ENCODE measurements at places on chromosomes 1 and 21.

- no peak for DNase-seq
Measured at GRCh38 chr1:25150985-25151495, 81.3 kb downstream of the SYF2 start.

DNA sequence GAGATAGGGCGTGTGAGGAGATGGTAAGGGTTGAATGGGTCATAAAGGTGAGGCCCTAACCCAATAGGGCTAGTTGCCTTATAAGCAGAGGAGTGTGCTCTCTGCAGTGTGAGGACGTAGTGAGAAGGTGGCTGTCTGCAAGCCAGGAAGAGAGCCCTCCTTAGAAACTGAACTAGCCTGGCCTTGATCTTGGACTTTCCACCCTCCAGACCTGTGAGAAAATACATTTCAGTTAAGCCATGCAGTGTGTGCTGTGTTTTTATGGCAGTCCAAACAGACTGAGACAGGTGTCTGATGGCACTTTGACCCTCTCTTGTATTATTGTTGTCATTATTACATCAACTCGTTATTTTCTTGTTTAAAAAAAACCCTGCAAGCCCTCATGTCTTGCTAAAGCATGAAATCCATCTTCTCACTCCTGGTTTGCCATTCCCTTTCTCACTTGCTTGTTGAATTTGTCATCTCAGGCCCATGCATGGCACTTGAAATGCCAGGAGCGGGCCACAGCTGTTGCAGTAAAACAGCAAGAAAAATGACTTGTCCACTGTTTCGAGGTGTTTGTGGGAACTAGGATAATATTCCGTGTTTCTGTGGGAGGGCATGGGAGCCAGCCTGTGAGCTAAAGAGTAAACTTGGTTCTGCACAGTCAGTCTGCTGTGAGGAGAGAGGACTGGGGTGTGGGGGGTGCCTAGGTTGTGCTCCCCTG, 78.6 kb downstream of the STUM start:
- DNase-seq, result no peak

DNA sequence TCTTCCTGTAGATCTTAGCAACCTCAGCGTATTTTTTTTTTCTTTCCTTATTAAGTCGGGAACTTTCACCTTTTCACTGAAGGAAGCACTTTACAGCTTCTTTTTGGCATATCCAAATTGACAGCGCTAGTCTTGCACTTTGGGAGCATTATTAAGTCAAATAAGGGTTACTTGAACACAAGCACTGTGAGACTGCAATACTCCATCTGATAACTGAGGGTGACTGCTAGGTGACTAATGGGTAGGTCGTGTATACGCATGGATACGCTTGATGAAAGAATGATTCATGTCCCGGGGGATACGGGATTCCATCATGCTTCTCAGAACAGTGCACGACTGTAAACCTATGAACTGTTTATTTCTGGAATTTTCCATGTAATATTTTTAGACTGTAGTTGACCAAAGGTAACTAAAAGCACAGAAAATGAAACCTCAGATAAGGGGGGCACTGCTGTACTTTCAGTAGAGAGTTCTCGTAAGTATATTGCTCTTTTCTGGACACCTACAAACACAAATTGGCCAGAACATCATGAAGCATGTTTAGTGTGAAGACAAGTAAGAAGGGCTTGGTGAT, 364.7 kb downstream of the SMYD3 start:
- DNase-seq, result peak; percentile 89

DNA sequence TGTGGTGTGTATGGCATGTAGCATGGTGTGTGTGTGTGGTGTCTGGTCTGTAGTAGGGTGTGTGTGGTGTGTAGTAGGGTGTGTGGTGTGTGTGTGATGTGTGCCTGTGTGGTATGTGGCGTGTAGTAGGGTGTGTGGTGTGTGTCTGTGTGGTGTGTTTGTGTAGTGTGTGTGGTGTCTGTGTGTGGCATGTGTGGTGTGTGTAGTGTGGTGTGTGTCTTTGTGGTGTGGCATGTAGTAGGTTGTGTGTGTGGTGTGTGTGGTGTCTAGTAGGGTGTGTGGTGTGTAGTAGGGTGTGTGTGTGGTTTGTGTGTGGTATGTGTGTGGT, 85.5 kb downstream of the SYT2 start:
- no peak for DNase-seq

GRCh38 chr21:40765811-40766210, 81.1 kb downstream of the DSCAM start:
- no peak for DNase-seq

- no peak for DNase-seq
Measured at GRCh38 chr1:151513626-151514121, 2.5 kb downstream of the CGN start.

DNA sequence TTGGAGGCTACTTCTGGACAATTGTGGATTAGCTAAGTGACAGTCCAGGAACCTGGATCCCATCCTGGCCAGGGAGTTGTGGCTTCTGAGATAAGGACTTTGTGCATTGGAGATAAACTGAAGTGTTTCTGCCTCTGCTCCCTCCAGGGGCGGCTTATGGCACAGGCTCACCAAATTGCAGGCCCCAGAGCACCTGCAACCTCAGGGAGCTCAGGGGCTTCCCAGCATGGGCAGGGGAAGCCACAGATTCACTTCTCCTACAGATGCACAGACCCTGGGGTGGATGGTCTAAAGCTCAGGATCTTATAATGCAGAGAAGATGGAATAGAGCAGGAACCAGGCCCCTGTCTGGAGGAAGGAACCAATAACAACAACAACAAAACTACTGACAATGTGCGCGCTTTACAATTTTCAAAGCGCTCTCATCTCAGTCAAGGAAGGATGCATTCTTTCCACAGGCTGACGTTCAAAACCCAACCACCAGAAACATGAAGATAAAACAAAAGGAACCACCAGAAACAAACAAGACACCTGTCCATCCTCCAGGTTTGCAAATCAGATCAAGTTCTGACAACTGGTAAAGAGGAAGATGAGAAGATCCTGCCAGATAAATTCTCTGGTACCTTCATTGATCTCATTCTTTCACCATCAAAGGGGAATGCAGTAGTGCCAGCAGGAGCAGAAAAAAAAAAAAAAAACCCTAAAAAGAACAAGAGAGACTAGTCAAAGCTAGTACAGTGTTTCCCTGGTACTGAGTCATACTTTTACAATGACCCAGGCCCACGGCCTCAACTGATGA, 121.0 kb upstream of the IRF2BP2 start:
- no peak for DNase-seq

DNA sequence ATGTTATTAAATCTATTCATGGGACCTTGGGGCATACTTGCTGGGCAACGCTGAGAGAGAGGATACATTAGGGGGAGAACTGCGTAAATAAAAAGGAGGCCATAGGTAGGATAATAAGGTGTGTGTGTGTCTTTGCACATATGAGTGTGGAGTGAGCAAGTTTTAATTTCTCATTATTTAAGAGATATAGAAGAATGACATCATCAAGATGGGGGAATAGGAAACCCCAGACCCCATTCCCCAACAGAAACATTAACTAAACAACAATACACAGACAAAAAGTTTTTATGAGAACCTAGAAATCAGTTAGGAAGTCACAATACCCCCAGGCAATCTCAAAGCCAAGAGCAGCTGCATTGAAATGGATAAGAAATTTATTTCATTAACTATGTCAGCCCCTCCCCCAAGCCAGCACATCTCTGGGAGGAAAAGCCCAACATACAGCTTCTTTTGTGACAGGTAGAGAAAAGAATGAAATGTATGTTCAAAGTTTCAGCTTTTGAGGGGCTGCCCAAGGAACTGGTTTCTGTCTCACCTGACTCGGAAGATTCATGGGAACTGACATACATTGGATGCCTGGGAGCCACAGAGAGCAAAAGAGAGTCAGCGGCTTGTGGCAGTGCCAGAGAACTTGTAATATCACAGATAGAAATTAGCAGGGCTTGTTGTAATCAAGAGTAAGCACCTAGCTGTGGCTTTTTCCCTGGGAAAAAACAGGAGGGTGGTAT, 234.3 kb upstream of the NFIA start:
- no peak for DNase-seq

All from H4 (cell line).